ENCODE measurements at places on chromosomes 1 and 21. TPM values are rescaled to one million over a fixed set of nuclear protein-coding genes. Genes with fewer than 3 reads are reported as not detected.
A peak's percentile ranks its signal among the peaks of the same experiment; 100 is the strongest.

DNA sequence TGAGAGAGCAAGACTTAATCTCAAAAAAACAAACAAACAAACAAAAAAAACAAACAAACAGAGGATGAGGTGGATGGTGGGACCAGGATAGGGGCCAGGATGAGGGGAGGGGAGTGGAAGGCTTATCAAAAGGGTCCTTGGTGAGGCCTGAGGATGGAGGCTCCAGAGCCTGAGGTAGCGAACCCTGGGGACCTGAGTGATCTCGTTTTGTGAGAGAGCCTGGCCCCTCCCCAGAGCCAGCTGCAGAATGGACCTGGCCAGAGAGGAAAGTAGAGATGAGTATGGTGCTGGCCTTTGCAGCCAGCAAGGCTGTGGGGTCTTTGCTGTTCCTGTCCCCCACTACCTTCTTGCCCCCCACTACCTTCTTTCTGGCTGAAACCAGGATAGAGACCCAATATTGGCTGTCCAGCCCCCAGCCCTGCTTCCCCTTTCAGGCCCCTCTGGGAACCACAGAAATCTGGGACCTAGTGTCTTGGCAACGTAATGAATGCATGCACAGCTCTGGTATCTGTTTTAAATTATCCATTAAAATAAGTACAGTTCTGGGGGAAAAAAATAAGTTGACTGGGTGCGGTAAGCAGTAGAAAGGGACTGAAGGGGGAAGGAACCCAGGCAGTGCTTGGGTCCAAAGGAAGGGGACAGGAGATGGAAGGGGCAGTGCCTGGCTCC, 1.1 kb upstream of the LMNA start:
- no peak for DNase-seq

DNA sequence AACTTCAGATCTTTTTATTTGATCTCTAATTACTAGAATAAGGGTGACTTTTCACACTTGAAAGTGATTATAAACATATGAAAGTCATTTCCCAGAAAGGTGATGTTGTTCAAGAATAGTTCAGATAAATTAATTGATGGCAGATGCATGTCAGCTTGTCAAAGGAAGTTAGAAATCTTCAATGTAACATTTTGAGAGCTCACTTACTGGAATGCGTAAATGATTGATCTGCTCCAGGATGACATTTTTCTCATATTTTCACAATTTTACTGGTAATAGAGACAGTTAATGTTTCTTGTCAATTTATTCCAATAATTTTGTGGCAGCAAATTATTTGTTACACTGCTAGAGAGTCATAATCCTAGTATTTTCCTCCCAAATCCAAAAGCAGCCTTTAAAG, 424.2 kb downstream of the PLA2G4A start:
- no peak for DNase-seq

GRCh38 chr1:60679524-60680375, 402.6 kb upstream of the NFIA start:
- DNase-seq: no peak

- DNase-seq: no peak
Measured at GRCh38 chr1:199121047-199121446, 482.2 kb downstream of the PTPRC start.

- DNase-seq: peak; percentile 79
Measured at GRCh38 chr1:168362991-168363390, 82.3 kb downstream of the TBX19 start.

DNA sequence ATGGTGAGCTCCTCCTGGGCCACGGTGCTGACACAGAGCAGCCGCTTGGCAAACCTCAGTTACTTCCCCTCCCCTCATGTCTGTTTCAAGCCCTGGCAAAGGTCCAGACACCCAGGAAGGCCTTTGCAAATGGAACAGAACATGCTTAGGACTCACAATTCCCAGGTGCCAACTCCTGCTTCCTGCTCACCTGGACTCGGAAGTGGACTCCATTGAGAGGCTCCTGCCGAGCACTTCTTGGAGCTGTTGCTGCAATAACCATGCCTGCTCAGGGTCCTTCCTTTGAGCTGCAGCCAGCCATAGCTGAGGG, 10.7 kb downstream of the DCST2 start:
- DNase-seq: no peak

KHDC4 gene
- total RNA-seq: 71.4 TPM

OR14K1 gene
- total RNA-seq: not detected

FAM72B gene
- total RNA-seq: 31.6 TPM

- no peak for DNase-seq
Measured at GRCh38 chr1:86868477-86868876, 45.4 kb downstream of the SELENOF start.

UTS2 gene
- total RNA-seq: 1.1 TPM

DNAH14 gene
- total RNA-seq: 0.28 TPM

DNA sequence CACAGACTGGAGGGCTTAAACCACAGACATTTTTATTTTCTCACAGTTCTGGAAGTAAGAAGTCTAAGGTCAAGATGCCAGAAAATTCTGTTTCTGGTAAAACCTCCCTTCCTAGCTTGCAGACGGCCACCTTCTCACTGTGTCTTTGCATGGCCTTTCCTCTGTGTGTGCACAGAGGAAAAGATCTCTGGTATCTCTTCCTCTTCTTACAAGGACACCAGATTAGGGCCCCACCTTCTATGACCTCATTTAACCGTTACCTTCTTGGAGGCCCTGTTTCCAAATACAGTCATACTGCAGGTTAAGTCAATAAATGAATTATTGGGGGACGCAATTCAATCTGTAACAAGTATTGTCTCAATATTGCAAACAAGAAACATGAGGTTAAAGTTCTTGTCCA, 63.0 kb upstream of the PRDX6 start:
- no peak for DNase-seq

- no peak for DNase-seq
Measured at GRCh38 chr1:183806125-183806524, 1.2 kb downstream of the RGL1 start.

Data from activated CD4-positive, alpha-beta memory T cell treated with anti-CD3 and anti-CD28 coated beads, Interleukin-2, amount 10 ng/mL, durations not matched to agents 7 days and 5 days (primary cell).